ENCODE measurements at places on chromosomes 11 and 22.

DNA sequence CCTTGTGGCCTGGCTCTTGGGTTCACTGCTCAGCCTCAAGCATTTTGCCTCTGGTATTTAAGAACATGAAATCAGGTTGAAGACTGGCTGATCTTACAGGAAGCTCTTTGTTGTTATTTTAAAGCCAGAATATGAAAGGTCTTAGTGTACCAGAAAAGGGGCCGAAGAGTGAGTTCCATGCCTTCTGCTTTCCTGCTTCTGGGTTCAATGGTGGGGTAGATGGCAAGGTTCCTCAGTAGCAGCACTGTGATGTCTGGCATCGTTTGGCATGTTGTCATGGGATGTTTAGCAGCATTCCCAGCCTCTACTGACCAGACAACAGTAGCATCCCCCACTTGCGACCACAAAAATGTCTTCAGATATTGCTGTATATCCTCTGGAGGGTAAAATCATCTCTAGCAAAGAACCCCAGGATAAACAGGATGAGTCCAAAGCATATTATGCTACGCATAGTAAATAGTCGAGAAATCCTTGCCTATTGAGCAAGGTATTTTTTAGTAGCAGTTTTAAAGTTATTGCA is 2.4 kb downstream of the VPS26B start:
- no peak for DNase-seq

GRCh38 chr11:85694385-85694980 is 8.5 kb upstream of the CCDC89 start:
- peak; percentile 45 for DNase-seq

GRCh38 chr11:129643031-129643721 is 172.5 kb upstream of the TMEM45B start:
- DNase-seq, result peak; percentile 85

GRCh38 chr11:99200720-99201119 is 180.0 kb downstream of the CNTN5 start:
- no peak for DNase-seq
